ENCODE measurements at places on chromosomes 12 and 14. TPM values are rescaled to one million over a fixed set of nuclear protein-coding genes. Genes with fewer than 3 reads are reported as not detected.

The SAMD15 gene
- total RNA-seq, result 0.21 TPM

The RNASE3 gene
- total RNA-seq, result not detected

The BATF gene
- total RNA-seq, result 0.34 TPM

The FZD10 gene
- not detected for total RNA-seq

The CD9 gene
- 24.8 TPM for total RNA-seq

The LRRC43 gene
- total RNA-seq, result 0.65 TPM

Data from heart right ventricle (tissue), 16 donors.